Epithelial cell of proximal tubule (primary cell): ENCODE measurements at places on chromosomes 11 and 22.

DNA sequence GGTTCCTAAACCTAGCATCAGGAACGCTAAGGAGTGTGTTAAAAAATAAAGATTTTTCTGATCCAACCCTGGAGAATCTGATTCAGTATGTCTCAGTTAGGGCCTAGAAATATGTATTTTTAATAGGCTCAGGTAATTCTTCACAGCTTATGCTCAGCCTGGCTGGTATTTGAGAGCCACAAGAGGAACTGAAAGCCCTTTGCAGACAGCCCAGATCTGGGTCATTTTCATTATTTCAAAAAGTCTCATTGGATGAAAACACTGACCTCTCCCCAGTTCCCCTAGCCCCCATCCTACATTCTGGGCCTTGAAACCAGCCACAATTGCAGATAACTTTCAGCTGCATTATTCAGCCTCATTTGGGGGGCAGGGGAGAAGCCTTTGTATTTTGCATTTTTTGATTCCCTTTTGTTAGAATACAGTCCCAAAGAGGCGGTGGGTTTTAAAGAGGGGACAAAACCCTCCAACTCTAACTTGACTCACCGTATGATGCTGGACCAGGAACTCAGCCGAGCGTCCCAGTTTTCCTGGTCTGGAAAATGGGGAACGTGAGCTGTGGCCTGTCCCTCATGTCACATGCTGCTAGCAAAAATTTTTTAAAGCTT, 66.0 kb upstream of the LARGE1 start:
- no peak for DNase-seq

DNA sequence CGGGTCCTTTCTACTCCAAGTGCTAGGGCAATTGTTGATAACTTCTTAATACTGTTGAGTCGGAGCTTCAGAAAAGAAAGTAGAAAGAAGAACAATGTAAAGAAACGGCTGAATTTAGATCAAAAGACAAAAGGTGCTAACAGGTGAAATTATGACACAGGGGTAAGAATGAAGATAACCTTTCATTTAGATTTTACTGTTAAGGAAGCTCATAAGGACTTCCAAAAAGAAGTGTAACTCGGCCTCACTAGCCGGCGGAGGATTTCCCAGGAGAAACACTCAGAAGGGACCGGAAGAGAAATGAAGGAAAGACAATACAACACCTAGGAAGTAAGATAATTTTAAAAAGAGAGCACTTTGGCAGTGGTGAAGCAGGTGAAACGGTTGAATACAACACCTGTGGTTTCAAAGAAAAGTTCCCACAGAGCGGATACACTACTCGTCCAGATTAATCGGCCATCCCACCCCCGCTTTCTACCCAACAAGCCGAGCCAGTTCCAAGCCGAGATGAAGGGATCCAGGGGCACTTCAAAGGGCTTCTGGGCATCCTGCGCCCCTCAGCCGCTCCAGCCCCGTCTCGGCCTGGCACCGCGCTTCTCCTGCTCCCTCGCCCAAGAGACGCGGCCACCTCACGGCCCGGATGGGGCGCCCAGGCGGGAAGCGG, 737 bp downstream of the PPP2R1B start:
- DNase-seq: no peak

- DNase-seq: no peak
These were observed 73.5 kb upstream of the CADM1 start for GRCh38 chr11:115577701-115578100.

- no peak for DNase-seq
These were observed 1394.3 kb downstream of the TBC1D22A start for GRCh38 chr22:48156603-48157355.

DNA sequence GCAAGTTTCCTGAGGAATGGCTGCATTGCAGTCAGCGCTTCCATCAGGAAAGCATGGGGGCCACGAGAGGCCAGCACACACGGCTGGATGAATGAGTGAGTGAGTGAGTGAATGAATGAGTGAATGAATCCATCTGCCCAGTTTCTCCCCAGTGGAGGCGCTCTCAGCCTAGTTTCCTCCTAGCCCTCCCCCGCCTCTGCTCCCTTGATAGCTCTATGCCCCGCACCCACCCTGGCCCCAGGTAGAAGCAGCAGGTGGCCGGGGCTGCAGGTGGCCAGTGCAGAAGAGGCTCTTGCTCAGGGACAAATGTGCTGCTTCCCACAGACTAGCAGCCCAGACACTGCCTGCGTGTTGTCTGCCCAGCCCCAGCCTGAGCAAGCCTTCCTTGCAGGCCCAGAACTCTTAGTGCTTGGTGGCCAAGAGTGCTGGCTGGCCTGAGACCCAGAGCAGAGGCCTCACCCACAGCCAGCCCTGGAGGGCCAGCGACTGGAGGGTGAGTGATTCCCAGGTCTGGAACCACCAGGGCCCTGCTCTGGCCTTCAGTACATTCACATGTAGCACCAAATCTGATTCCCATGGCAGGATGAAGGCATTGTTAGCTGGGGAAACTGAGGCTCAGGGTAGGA, 31.1 kb upstream of the PDGFB start:
- DNase-seq: no peak

DNA sequence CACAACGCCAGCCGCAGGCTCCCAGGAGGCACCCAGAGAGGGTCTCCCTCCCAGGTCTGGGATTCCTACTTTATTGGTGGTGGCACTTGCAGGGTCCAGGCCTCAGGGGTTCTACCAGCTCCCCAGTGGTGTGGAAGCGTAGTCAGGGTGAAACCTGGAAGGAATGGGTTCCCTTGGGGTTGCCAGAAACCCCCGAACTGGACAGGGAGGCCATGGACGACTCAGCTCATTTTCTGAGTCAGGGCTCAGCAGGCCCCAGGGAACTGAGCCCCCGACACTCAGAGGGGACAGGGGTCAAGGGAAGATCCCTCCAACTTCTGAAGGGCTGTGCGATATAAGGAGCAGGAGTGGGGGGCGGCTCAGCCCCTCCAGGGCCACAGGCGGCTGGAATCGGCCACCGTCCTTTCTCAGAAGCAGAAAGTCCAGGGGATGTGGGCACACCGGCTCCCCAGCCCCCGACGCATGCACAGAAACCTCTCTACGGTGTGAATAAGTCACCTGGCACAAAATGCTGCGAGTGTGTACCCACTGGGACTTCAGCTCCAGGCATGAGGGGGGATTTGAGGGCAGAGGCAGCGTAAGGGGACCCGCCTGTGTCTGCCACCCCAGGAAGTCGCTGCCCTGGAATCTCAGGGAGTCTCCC, 25.1 kb downstream of the MRGPRG start:
- no peak for DNase-seq

DNA sequence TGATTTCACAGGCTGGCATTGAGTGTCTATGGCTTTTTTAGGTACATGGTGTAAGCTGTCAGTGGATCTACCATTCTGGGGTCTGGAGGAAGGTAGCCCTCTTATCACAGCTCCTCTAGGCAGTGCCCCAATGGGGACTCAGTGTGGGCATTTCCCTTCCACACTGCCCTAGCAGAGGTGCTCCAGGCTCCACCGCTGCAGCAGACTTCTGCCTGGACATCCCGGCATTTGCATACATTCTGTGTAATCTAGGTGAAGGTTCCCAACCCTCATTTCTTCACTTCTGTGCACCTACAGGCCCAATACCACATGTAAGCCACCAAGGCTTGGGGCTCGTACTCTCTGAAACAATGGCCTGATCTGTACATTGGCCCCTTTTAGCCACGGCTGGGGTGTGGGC, 78.3 kb downstream of the RNF169 start:
- no peak for DNase-seq

DNA sequence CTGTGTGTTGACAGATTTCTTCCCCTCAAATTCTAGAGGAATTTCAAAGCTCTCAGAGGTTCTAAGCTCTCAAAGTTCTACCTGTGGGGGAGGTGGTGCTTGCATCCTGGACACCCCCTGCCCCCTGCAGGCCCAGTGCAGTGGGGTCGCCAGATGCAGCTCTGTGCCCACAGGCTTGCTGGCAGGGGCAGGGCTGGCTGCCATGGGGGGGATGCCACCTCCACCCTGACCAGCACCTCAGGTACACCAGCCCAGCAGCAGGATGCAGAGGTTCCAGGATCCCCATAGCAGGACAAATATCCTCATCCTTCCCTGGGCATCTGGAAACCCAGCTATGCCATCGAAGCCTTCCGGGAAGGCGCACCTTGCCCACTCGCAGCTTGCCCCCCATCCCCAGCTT, 91.1 kb downstream of the BRD1 start:
- DNase-seq: no peak

GRCh38 chr22:47309476-47309875, 547.0 kb downstream of the TBC1D22A start:
- no peak for DNase-seq

DNA sequence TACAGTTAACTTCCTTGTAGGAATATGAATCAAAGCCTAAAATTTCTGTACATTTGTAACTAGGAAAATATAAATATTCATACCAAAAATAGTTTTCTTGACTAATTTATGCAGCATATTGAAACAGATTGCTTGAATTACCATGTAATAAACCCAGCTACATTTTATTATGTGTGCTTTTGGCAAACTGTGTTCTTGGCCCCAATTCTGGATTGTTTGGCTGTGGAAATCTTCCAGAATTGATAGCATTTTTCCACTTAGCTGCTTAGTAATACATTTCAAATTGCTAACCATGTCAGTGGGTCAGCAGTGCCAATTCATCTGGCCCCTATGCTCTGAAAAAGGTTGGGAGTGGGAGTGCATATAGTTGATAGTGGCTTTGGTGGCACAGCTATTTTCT, 32.3 kb downstream of the PDHX start:
- no peak for DNase-seq

GRCh38 chr22:35663371-35663770, 15.1 kb downstream of the APOL6 start:
- DNase-seq: no peak
